ENCODE measurements at places on chromosomes 6 and 20.

- DNase-seq: peak; percentile 52
Observed at GRCh38 chr6:31791324-31792089, 4.0 kb downstream of the VARS1 start.

- DNase-seq: no peak
Observed at GRCh38 chr6:119187596-119187995, 109.1 kb upstream of the FAM184A start.

GRCh38 chr20:32465092-32465900 lies 107.2 kb downstream of the ASXL1 start:
- DNase-seq: no peak

- no peak for DNase-seq
Observed at GRCh38 chr20:10370091-10370887, 63.7 kb downstream of the MKKS start.

DNA sequence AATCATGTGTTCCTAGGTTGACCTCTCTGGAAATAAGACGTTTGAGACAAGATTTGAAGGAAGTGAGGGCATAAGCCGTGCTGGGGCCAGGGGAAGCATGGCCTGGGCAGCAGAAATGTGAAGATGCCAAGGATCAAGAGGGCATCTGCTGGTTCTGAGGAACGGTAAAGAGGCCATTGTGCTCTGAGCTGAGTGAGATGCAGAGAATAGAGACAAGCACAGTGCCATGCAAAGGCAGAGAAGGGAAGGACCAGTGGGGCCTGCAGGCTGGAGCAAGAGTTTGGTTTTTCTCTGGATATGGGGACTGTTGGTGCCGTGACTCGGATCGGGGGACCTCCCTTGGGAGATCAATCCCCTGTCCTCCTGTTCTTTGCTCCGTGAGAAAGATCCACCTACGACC lies 50.8 kb downstream of the SMPDL3A start:
- DNase-seq: no peak

- DNase-seq: no peak
Observed at GRCh38 chr6:36526066-36526465, 21.2 kb downstream of the STK38 start.

- no peak for DNase-seq
Observed at GRCh38 chr20:39282619-39283092, 320.5 kb downstream of the DHX35 start.

All from T47D (cell line).